Activated CD4-positive, alpha-beta T cell treated with anti-CD3 and anti-CD28 coated beads, Interleukin-2, Interleukin-6, amounts not matched to agents 100 ng/mL and 50 ng/mL, durations not matched to agents 16 hours and 8 hours (primary cell): ENCODE measurements at places on chromosomes 2 and 18.
A peak's percentile ranks its signal among the peaks of the same experiment; 100 is the strongest.

DNA sequence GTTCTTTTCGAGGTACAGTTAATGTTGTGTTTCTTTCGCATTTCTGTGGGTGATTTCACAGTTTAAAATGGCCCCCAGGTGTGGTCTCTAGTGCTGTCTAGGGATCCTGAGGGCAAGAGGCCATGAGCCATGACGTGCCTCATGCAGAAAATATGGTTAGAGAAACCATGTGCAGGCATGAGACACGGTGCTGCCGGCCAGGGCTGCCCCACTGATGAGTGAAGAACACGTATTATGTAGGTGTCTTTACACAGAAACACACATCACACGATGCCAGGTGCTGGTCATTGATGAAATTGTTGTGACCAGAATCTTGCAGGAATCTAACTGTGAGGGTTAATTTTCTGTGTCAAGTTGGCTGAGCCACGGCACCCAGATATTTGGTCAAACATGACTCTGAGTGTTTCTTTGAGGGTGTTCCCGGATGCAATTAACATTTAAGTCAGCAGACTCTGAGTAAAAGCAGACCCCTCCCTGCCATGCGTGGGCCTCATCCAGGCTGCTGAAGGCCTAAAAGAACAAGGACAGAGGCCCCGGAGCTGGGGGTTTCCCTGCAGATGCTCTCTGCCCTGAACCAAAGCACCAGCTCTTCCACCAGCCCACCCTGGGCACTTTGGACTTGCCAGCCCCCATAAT, 463.0 kb upstream of the MYT1L start:
- no peak for DNase-seq

GRCh38 chr18:3541549-3542386, 91.8 kb downstream of the TGIF1 start:
- peak; percentile 73 for DNase-seq

GRCh38 chr2:111632661-111633060, 251.3 kb downstream of the ANAPC1 start:
- DNase-seq: peak; percentile 63

GRCh38 chr2:231219289-231219688, 20.9 kb downstream of the ARMC9 start:
- DNase-seq: no peak

DNA sequence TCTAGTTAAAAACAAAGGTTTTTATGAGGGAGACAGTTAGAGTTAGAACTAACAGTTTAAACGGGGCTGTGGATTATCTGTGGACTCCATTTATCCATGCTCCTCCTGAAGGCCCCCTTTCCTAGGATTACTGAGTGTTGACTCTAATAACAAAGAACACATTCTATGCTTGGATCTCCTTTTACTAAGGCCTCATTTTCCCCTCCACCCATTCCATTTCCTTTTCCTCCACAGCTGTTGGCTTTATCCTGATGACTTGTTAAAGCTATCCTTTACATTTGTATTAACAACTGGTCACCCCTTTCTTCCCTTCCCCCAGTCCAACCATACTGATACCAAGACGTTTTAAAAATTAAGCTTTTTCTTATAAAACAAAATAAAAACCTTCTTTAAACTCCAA, 220.6 kb downstream of the SRBD1 start:
- DNase-seq: no peak

DNA sequence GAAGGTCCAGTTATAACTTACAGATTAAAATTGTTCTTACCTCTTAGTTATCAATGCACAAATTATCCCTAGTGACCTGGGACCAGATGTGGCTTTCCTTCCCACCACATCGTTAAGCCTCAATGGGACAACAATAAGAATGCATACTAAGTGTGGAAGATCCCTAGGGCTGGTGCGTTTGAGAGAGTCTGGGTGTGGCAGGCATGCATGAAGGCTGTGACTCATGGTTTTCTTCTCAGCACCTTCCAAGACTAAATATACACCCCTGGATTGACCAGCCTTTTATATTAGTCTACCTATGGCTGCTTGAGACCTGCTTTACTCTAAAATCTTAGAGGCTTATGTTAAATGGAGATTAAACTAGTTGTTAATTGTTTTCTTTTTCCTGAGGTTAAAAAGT, 261.7 kb upstream of the SLC14A2 start:
- no peak for DNase-seq

DNA sequence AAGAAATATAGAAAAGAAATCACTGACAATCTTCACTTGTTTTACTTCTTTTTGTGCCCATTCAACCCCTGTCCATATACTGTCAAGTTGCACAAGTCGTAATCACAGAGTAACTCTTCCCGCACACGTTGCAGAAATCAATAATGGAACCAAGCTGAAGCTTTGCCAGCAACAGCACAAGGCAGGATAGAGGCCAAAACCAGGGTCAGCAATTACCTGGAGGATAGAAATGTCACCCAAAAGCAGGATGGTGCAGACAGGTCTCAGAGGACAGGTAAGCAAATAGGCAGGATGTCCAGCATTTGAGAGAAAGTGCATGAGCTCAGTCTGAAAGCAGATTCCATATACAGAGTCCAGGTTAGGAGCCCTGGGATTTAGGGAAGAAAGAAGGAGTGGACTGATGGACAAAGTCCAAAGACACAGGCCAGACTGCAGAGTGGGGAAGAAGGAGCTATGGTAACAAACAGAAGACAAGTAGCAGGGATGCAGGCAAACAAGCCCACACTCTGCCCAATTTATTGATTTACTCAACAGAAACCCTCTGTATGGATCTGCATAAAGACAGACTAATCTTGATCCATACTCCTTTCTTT, 52.7 kb downstream of the PID1 start:
- no peak for DNase-seq

DNA sequence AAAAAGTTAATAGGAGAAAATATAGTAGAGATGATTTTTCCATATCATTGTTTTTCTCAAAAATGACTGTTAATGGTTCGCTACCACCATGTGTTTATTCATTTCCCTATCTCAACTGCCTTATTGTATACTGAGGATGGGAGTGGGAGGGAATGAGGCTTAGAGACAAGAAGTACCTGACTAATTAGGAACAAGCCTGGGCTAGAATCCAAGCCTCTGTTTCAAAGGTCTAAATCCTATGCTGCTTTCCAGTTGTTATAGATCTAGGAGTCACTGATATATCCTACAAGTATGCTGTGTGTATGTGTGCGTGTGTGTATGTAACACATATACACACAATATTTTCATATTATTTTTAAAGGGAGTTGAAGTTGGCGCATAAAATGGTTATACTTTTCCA, 465.9 kb downstream of the EPHA4 start:
- DNase-seq: no peak

- peak; percentile 37 for DNase-seq
These were observed 1.0 kb upstream of the GMPPA start for GRCh38 chr2:219497495-219498279.

- no peak for DNase-seq
These were observed 116.5 kb downstream of the NCK2 start for GRCh38 chr2:105861200-105861599.

- no peak for DNase-seq
These were observed 489.5 kb downstream of the IRS1 start for GRCh38 chr2:226310146-226310545.

GRCh38 chr2:199464606-199465352, 7.0 kb upstream of the SATB2 start:
- DNase-seq: no peak

GRCh38 chr2:207123335-207123744, 42.4 kb downstream of the KLF7 start:
- peak; percentile 59 for DNase-seq

DNA sequence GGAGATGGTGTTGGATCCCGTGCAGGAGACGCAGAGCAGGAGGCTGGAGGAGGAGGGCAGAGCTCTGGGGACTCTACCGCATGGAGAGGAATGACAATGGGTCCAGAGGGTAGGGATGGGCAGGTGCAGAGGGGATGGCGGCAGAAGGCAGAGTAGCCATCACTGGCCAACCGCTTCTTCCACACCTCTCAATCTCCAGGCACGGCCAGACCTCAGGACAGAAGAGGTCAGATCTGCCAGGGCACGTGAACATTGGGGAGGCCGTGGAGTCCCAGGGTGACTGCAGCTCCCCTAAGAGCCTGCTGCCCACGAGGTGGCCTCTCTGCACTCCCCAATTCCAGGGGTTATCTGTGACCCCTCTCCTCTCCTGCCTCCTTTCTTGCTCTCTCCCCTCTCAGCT, 162.7 kb upstream of the HDAC4 start:
- DNase-seq: no peak

DNA sequence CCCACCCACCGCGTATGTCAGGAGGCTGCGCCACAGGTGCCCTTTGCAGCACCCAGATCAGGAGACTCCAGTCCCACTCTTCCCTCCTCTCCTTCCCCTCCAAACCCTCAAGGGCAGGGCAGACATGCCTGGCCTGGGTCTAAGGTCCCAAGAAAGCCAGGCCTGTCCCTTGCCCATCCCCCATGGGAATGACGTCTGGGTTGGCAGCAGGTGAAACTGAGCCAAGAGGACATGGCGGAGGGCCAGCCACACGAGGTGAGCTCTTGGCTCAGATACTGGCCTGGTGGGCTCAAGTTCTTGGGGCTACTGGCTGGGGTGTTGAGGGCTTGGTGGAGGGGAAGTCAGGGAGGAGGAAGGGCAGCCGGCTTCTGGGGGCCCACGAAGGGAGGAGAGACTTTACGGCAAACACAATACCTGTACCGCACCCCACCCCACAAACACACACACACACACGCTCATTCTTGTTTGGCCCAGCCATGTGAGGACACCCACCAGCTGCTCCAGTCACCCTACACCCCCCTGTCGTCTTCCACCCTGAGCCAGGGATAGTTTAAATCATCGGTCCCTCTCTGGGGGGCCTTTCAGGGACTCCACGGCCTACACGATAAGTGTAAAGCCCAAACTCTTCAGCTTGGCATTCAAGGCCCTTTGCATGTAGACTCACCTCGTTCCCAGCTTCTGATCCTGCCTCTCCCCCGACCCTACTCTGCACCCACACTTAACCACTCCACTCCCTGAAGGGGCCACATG, 24.1 kb upstream of the TNS1 start:
- DNase-seq: no peak

DNA sequence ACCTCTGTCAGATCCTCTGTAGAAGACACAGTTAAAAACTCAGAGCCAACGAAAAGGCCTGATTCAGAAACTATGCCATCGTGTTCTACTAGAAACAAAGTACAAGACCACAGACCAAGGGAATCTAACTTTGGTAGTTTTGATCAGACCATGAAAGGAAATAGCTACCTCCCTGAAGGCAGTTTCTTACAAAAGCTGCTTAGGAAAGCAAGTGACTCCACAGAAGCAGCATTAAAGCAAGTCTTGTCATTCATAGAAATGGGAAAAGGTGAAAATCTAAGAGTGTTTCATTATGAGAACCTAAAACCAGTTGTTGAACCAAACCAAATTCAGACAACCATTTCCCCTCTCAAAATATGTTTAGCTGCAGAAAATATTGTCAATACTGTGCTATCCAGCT, 58.2 kb downstream of the FSIP2 start:
- DNase-seq: peak; percentile 17

GRCh38 chr2:227627769-227628168, 10.5 kb downstream of the SCYGR4 start:
- DNase-seq: peak; percentile 69

- no peak for DNase-seq
These were observed 18.9 kb upstream of the STAT4 start for GRCh38 chr2:191169456-191170300.

GRCh38 chr2:6914828-6915227, 2.4 kb upstream of the RNF144A start:
- DNase-seq: no peak

- no peak for DNase-seq
These were observed 206.1 kb downstream of the FAM210A start for GRCh38 chr18:13520306-13520705.

DNA sequence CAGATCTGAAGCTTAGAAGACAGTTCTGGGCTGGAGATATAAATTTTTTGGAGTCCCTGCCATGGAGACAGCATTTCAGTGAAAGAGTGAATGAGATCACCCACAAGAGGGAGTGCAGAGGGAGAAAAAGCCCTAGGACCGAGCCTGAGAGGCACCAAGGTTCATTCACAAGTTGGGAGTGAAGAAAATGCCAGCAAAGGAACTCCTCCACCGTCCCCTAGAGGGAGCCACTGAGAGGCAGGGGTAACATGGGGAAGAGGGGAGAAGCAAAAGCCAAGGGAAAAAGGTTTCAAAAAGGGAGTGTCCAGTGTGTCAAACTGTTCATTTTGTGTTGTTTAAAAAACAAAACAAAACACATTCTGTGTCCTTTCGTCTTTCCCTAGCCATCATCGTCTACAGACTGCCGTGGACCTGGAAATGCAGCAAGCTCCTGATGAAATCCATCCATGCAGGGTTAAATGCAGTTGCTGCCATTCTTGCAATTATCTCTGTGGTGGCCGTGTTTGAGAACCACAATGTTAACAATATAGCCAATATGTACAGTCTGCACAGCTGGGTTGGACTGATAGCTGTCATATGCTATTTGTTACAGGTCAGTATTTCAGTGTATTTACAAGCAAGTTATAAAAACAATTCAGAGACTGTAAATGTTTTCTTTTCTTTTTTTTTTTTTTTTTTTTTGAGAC, 19.1 kb downstream of the CYBRD1 start:
- peak; percentile 39 for DNase-seq

GRCh38 chr2:47312491-47312850, 90.5 kb upstream of the MSH2 start:
- DNase-seq: no peak

DNA sequence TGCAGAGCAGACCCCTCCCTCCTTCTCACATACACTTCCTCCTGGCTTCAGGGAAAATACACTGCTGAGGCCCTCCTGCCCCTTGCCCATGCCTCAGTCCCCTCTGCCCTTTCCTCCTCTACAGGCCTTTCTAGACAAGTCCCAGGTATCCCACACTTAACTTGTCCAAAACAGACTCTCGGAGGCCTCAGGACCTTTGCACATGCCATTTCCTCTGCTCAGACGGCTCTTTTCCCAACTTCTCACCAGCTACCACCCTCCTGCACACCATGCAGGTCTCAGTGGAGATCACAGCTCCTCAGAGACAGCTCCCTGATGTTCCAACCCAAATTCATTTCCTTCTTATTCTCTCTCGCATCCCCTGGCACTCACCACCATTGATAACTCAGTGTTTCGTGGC, 11.7 kb downstream of the TBC1D8 start:
- no peak for DNase-seq

GRCh38 chr2:120978359-120979050, 242.8 kb downstream of the GLI2 start:
- no peak for DNase-seq
